ENCODE measurements at places on chromosomes 4 and X.
A peak's percentile ranks its signal among the peaks of the same experiment; 100 is the strongest.

- DNase-seq, result no peak
These were observed 182.0 kb upstream of the NEIL3 start for GRCh38 chr4:177127658-177128057.

DNA sequence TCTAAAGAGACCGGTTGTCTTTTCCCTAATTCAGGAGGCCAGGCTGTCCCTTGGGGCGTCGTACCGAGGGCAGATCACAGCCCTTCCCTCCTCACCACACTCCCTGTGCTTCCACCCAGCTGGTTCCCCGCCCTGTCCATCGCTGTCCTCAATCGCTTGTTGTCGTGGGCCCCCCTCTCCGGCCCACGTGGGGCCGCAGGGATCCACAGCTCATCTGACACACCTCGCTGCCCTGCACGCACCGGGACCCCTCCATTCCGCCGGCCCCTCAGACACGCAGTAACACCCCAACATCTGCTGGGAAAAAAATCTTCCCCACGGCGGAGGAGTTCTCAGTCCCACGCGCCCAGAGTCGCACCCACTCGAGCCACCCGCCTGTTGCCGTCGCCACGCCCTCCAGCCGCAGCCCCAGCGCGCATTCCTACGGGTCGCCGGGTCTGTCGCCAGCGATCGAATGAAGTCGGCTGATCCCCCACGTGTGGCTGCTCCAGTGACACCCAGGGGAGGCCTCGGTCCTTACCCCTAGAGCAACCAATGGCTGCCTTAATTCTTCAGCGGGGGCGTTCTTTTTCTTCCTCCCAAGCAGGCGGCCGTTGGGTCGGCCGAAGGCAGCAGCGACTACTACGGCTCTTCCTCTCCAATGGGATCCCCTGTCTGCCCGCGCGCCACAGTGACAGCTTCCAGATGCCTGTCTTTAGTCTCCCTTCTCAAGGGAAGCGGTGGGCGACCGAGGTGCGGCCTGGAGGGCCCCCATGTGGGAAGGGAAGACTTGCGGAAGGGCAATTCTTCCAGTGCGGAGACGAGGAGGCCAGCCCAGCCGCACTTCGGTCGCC lies 893 bp upstream of the SEPTIN11 start:
- peak; percentile 65 for DNase-seq

- no peak for DNase-seq
These were observed 40.1 kb downstream of the NOP14 start for GRCh38 chr4:2923141-2923551.

DNA sequence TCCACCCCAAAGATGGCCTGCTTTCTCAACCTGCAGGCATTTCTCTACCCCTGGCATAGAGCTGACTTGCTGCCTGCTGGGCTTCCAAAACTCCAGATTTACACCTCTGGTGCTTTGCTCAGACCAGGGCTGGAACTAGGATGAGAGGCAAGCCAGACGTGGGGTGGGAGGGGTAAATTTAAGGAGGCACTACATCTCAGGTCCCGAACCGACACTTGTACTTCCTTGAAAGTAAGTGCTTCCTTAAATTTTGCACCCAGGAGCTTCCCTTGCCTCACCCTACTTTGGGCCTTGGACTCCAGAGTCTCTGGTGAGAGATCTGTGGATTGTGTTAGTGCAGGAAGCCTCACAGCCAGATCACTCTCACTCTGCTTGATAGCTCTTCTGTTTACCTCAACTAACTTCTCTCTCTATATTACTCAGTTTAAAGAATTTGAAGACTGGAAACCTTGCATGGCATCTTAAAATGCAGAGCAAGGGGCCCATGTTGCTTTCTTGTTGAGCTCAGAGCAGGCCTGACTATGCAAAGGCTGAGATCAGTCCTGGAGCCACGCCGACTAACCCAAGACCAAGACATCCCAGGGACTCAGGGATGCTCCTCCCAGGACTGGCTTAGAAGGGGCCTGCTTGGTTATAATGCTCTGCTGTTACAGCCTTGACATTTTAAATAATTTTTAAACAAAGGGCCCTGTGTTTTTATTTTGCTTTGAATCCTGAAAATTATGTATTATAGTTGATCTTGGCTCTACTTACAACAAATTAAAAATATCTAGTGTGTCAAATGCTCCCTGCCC lies 145.0 kb upstream of the LEF1 start:
- no peak for DNase-seq

DNA sequence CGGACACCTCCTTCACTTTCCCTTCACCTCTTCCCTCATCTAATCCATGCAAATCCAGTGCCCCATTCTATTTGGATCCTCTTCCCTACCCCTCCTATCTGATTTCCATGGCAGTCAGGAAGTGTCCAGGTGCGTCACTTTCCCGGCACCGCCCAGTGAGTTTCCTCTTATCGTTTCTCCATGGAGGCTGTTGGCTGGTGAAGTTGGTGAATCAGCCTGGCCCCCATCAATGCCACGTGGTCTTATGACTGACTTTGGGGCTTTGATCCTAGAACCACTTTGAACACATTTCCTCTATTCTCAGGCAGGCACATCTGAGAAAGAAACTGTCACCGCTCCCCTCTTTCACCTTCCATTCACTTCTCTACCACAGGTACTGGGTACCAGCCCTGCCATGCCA lies 137.8 kb downstream of the CEP135 start:
- DNase-seq, result no peak

DNA sequence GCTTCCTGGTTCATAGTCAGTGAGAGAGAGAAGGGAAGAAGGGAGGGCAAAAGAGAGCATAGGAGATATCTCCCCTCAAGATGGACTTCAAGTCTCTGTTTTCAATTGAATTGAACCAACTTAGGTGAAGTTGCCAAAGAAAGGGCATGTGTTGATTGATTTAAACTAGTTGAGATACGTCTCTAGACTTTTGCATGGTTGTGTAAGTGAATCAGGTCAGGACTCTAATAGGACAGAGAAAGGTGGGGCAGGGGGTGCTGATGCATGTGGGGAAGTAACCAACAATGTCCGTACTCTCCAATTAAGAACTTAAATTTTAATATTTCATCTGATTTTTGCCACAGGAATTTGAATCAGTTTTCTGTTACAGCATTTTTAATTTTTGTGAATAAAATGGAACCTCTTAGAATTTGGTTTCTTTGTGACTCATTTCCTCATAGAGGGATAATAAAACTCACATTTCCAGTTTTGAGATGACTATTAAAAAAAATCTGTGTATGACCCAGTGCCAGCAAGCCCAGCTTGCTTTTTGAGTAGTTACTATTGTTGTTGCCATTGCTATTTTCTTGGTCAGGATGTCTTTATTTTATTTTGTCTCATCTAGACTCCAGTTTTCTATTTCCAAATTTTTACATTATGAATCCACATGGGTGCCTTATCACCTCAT lies 37.3 kb downstream of the SLIT2 start:
- no peak for DNase-seq

GRCh38 chr4:165096776-165097175 lies 15.9 kb downstream of the TMEM192 start:
- DNase-seq, result no peak

GRCh38 chr4:48307528-48307927 lies 33.8 kb upstream of the SLAIN2 start:
- no peak for DNase-seq

Data from MG63 (cell line).